ENCODE measurements at places on chromosomes 11 and 22.

DNA sequence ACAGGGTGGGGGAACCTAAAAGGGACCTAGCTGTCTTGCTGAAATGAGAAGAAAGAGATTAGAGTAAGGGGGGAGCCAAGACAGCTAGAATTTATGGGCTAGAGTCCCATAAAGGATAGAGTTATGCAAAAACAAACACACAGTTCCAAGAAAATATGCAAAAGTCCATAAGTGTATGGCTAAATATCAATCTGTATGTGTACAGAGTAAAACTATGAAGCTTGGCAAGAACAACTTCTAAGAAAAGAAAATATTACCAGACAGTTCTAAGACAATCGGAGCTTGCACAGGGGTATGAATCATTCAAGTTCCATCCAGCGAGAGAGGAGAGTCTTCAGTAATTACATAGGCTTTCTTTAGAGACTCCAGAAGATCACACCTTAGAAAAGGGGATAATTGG is 41.8 kb downstream of the GDPD4 start:
- DNase-seq: no peak

- DNase-seq: no peak
Observed at GRCh38 chr11:112241486-112241885, 15.3 kb downstream of the PTS start.

- DNase-seq: peak; percentile 65
Observed at GRCh38 chr22:20021196-20022181, 579 bp downstream of the TANGO2 start.

DNA sequence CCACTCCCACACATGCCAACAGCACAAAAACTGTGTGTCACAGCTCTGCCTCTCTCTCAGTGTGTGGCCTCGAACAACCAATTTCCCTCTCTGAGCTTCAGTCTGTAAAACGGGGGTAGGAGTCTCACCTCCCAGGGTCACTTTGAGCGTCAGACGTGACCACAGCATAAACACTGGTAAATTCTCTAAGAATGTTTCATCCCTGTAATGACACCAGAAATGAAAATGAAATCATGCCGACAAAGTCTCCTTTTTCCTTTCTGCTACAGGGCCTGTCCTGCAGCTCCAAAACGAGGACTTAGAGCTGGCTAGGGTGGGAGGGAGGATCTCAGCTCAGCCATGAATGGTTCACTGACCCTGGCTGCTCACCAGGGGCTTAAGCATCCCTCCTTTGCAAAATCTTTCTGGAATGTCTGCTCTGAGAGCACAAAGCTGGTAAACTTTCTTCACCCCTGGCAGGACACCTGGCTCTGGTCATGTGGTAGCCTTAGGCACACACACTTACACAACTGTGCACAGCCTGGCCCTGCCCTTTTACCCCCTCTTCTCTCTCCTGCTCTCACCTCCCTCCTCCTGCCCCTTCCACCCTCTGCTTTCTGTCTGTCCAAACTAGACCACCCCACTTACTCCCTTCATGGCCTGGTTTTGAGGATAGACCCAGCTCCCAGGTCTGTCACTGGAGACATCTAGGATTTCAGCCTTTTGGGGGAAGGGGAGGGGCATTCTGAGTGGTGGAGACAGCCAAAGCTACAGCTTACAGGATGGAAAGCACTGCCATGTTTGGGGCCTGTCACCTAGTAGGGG is 12.3 kb upstream of the TSKU start:
- no peak for DNase-seq

- no peak for DNase-seq
Observed at GRCh38 chr11:100806296-100806695, 119.2 kb downstream of the ARHGAP42 start.

GRCh38 chr22:43777286-43777685 is 34.8 kb downstream of the EFCAB6 start:
- DNase-seq: no peak

DNA sequence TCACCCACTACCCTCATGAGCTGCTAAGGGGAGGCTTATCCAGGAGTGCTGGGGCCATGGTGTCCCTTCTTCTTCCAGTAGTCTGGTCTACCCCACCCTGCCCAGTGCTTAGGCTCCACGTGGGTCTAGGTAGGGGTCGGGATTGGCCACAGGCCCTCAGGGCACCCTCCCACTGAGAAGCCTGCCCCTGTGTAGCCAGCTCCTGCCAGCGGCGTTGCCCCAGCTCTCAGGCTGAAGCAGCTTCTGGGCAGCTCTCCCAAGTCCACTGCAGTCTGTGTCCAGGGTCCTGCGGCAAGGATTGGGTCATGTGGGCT is 24.0 kb upstream of the RIC3 start:
- no peak for DNase-seq

DNA sequence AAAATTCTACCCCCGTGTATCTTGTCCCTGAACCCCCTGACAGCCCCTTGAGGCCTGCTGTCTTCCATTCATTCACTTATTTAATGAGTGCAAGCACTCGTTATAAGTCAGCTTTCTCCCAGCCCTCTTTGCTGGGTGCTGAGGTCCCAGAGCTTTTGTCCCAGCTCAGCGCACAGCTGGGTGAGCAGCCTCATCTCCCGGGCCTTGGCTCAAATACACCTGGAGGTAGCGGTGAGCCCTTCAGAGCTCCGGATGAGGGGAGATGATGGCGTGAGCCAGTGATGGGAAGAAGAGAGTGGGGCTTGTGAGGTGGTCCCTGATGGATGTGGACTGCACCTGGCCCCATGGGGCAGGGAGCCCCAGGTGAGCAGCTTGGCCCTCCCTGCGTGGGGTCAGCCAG is 18.1 kb upstream of the ARHGAP8 start:
- DNase-seq: no peak

DNA sequence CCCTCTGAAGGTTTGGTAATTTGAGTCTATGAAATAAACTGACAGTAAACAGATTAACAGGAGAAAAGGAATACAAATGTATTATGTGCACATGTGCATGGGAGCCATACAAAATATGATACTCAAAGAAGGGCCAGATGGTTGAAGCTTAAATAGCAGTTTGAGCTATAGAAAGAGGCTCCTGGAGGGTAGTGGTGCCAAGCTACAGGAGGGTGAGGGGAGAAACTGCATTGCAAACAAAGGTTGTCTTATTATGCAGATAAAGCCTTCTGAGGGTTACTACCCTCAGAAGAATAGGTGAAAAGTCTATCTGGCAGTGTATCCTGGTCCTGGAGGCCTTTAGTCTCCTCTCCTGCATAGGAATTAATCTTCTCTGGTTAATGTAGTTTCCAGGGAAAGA is 267.3 kb upstream of the MPPED2 start:
- DNase-seq: no peak

- DNase-seq: no peak
Observed at GRCh38 chr11:111785886-111786412, 19.8 kb upstream of the PPP2R1B start.

DNA sequence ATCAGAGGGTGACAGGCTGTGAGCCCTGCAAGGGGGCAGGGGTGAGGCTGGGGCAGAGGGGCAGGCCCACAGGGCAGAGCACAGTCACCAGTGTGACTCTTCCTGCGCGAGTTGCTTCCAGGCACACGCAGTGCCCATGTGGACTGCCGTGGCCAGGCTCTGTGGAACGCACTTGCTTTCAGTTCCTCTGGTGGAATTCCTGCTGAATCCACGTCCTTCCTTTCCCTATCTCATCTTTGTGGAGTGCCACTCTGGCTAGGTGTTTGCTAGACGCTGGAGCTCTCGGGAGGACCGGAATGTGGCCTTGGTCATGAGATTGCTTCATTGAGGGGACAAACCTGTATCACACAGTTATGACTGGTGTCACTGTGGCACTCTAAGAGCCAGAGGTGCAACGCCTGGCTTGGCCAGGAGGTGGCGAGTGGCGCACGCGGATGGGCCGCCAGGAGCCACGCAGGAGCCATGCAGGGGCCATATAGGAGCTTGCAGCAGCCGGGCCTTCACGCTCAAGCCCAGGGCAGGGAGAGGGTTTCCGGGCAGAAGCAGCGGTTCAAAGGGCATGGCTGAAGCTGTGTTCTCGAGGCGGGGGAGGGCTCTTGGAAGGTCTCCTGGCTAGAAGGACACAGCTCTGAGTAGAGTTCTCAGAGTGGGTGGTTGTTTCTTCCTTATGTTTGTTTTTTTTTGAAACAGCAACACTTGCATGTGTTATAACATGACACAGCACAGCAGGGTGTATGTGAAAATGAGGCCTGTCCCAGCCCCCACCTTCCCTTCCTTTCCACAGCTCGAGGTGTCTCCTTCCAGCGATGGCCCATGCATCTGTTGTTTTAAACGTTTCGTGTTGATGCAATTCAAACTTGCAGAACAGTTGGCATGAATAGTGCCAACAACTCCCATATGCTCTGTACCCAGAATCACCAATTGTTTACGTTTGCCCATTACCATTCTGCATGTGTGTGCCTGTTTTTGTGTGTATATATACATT is 36.2 kb downstream of the TBC1D22A start:
- peak; percentile 76 for DNase-seq

DNA sequence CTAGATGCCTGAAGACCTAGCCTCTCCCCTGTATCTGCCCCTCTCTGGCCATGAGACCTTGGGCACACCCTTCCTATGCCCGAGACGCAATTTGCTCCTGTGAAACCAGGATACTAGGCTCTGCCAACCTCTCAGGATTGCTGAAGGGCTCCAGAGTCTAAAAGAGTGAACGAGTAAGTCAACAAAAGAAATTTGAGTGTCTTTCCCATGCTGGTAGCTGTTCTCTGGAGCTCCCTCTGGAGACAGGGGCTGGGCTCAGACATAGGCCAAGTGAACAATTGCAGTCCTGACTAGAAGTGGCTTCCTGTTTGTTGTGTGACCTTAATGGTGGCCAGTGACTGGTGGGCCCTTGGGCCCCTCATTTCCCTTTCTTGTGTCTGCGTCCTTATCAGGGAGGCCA is 189.0 kb upstream of the NARS2 start:
- no peak for DNase-seq

DNA sequence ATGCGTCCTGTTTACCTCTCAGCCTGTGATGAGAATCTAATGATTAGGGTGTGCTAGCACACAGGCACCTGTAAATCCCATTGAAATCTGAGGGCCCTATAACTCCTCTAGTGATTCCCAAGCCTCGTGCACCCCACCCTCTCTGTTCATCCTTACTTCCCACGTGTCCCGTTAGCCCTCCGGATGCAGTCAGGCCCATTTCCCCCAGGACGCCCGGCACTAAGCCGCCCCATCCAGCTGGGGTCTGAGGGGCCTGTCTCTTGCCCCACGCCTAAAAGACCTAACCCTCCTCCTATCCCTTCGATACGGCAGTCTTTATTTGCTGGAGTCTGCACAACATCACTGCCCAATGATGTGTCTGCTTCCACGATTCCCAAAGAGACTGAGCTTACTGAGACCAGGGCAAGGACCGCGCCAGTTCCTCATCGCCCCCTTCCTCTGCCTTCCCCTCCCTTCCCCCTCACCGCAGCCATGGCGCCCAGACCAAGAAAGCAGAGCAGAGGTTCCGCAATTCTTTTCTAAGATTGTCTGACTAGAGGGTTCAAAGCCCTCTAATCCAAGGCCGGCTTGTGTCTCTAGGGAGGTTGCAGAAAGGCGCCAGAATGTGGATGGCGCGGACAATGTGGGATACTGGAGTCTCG is 1.1 kb upstream of the FADS2 start:
- DNase-seq: no peak

GRCh38 chr22:41226723-41227655 is 13.7 kb downstream of the CHADL start:
- no peak for DNase-seq

DNA sequence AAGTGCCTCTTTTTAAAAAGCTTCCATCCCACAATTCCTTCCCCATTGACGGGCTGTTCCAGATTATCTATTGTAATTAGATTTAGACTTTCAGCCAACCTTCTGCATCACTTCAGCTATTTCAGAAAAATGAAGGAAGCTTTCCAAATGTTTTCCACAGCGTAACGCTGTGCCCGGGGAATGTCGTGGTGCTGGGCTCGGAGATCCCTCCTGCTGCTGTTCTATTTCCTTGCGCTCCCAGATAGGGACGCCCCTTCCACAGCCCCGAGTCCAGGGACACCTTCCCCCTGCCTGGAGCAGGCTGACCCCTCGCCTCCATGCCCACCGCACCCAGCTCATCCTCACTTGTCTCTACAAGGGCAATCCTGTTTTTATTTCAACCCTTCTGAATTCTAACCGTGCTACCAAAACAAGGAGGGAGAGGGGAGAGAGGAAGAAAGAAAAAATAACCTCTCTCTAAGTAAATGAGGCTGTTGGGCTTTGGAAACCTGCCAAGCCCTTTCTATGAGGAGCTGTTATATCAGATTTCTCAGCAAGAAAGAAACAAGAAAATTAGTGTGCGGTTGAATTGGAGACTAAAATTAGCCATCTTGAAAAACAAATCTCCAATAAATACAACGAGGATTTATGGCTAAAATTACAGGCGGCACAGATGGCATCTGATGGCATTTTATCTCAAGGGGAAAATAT is 366.9 kb downstream of the BRD1 start:
- no peak for DNase-seq

DNA sequence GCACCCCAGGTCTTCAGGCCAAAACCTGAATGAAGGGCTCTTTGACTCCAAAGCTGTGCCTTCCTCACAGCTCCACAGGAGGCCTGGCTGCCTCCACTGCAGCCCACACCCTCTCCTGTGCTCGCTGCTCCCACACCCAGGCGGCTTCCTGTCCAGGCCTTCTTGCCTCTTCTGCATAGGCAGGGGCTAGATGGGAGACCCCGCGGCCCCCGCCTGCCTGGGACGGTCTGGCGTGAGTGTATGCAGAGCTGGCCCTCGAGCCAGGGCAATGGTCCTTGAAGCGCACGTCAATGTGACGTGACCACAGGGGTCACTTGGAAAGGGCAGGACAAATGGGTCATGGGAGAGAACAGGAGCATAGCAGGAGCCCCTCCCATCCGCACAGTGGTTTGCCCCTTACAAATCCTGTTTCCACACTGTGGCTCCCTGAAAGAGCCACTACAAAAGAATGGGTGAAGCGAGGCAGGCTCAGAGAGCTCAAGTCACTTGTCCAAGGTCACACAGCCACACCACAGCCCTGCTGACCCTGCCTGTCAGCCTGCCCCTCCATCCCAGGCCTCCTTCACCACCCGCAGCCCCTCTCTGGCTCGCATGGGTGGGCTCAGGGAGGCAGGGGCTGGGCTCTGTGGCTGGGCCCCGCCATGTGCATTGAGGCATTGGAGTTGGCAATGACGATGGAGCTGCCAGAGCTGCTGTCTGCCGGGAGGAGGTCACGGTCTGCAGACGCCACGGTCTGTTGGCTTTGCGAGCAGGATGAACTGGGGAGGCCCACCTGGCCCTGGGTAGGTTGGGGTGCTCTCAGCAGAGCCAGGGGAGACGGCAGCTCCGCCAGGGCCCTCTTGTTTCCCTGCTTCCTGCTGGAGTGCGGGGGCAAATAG is 71.2 kb upstream of the WNT11 start:
- no peak for DNase-seq

- no peak for DNase-seq
Observed at GRCh38 chr22:36237462-36238372, 1.6 kb downstream of the APOL2 start.

- DNase-seq: no peak
Observed at GRCh38 chr11:36116161-36116560, 172.3 kb downstream of the LDLRAD3 start.

- DNase-seq: no peak
Observed at GRCh38 chr11:33388793-33389525, 131.8 kb downstream of the HIPK3 start.

GRCh38 chr11:126426820-126427749 is 71.6 kb downstream of the ST3GAL4 start:
- DNase-seq: no peak

- DNase-seq: no peak
Observed at GRCh38 chr11:110172468-110173065, 79.4 kb downstream of the ZC3H12C start.

Data from hippocampal formation (tissue), 2 donors.